ENCODE measurements at places on chromosomes 7 and 10. TPM values are rescaled to one million over a fixed set of nuclear protein-coding genes. Genes with fewer than 3 reads are reported as not detected.

TLX1 gene
- total RNA-seq = not detected

COA1 gene
- total RNA-seq = 41.6 TPM

ATG9B gene
- total RNA-seq = 0.26 TPM

GHITM gene
- 431 TPM for total RNA-seq

LIPM gene
- total RNA-seq = not detected

NODAL gene
- not detected for total RNA-seq

TMEM209 gene
- total RNA-seq = 9.5 TPM

DNA sequence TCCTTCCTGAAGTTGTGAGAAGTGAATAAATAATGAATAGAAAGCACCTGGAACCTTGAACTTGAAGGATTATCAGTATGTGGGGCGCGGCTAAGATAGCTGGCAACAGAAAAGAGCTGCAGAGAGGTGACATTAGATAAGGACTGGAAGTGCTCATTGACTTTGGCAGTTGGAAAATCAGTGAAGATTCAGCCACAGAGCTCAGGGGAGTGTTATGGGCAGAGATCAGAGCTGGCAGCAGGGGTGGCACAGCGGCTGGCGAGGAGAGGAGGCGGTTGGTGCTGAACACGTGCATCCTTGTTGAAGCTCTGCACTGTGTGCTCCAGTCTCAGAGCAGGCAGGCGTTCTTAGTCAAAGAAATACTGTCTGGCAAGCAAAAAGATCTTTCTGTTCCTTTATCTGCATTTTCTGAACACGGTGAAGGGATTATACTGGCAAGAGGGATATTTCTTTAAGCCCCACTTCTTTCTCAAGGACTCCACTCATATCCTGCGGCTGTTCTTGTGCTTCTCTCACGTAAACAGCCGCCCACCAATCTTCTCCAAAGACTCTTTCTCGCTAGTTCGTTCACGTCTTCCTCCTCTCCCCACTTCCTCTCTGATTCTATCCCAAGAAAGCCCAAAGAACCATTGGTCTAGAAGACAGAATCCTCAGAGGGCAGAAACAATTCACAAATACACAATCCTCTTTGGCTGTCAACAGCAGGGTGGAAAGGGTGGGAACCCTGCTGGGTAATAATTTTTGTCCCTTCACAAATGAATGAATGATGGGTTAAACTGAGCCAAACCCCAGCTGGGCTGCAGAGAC, 38.6 kb upstream of the ADD3 start:
- DNase-seq = no peak

DNA sequence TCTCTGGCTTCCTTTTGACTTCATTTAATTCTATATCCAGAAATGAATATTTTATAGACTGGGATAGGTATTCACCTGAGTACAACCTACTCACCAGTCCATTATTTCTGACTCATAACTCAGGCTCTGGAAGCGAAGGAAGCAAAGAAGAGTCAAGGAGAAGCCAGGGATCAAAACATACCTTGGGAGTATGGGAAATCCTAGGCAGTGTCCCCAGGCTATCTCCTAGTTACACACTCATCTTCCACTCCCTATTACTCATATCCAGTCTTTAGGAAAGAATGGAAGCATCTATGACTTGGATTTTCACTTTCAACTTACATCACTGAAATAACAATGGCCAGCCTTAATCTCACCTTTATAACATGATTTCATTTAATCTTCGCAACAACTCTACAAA, 40.9 kb upstream of the ELAPOR2 start:
- DNase-seq = peak; percentile 95

GRCh38 chr7:158759749-158760444, 55.3 kb upstream of the NCAPG2 start:
- DNase-seq = no peak

GRCh38 chr10:89120931-89121763, 86.0 kb downstream of the CH25H start:
- no peak for DNase-seq

DNA sequence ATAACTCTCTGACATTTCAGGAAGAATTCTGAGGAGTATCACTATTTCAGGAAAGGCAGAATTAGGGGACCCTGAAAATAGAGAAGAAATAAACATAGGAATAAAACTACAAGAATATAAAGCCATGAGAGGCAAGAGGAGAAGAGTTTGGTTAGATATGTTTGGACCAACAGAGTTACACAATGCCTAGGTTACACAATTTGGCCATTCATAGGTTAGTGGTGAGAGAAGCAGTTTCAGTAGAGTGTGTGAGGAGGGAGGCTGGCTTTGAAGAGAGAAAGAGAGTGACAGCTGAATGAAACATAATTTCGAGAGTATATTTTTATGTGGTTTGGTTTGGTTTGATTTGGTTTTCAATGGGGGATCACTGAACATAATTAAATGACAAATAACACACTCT, 783.2 kb upstream of the LRRN3 start:
- no peak for DNase-seq

GRCh38 chr7:33300742-33301141, 171.4 kb downstream of the BBS9 start:
- no peak for DNase-seq

GRCh38 chr10:42941790-42942189, 135.1 kb upstream of the RET start:
- DNase-seq = no peak

DNA sequence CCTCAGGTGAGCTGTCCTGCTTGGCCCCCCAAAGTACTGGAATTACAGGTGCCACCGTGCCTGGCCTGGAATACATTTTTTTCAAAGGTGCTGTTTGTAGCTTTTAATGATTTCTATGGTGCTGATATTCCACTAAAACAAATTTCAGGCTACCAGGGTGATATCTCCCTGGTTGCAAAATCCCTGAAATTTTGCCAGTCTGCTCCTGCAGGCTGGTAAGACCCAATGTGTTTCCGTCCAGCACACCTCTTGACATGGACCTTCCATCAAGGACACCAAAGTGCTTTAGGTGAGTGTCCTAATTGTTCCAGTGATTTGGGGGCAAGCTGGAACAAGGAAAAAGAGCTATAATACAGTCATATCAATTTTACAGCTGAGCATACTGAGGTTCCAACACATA, 69.8 kb upstream of the KMT2C start:
- DNase-seq = no peak

DNA sequence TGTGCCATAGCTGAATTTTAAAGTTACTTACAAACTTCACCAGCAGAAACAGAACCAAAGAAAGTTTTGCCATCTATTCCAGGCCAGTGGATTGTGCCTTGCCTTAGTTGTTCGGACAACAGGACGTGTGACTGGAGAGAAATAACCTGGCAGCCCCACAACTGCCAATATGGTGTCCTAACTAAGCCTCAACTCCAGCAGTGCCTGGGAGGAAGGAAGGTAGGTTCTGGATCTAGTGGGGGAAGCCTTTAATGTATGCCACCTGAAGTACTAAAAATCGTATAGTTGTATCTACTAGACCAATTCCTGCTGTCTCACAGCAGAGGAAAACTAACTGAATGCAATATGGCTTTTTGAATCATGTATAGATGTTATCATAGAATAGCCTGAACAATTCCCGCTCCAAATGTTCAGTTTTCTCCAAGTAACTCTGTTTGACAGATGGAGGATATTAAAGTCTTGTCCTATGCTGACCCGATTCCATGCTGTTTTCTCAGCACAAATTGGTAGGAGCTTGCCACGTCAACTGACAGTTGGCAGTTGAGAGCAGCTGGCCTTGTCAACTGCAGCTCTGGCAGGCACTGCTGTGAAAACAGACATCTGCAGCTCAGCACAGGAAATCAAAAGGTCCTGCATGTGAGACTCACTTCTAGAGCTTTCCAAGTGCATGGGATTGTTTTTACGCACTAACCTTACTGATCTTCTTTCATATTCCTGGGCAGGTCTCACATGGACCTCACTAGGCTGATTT, 84.5 kb upstream of the WNT16 start:
- no peak for DNase-seq

DNA sequence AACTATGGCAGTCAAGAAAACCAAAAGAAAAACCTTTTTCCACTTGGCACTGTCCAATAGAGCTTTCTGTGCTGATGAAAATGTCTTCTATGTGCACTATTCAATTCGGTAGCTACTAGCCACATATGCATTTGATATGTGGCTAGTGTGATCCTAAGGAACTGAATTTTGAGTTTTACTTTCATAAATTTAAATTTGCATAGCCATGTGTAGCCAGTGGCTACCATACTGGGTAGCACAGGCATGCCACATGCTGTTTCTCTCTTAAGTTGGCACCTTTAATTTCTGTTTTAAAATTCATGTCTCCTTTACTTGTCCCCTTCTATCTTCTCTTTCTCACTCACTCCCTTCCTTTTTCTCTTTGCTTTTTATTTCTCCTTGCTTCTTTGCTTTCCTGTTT, 455.7 kb downstream of the AUTS2 start:
- no peak for DNase-seq

DNA sequence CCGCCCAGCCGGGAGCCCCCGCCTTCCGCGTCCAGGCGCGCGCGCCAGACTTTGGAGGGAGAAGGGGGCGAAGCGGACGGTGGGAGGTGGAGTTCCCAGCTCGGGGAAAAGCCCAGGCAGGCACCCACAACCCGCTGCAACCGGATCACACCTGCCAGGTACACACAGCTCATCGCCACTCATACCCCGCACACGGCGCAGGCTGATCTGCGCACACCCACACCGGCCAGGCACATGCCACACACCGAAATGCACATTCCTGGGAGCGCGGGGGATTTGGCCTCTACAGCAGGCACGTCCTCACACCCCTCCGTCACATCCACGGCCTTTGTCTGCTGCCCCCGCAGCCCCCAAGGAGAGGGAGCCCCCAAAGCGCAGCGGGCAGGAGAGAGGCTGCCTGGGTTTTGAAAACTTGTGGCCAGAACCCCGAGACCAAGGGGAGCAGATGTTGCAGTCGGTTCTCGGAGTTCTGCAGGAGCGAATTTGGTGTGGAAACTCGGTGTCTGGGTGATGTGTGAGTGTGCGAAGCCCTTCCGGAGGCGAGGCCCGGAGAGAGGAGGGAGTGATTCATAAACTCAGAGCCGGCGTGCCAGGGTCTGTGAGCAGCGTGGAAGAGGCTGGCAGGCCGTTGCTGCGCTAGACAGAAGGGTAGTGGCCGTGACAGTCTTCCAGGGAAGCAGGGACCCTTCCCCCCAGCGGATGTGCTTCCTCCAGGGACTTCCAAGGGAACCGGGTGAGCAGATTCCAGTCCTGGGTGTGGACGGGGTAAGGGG, 734 bp downstream of the CHST3 start:
- peak; percentile 69 for DNase-seq

DNA sequence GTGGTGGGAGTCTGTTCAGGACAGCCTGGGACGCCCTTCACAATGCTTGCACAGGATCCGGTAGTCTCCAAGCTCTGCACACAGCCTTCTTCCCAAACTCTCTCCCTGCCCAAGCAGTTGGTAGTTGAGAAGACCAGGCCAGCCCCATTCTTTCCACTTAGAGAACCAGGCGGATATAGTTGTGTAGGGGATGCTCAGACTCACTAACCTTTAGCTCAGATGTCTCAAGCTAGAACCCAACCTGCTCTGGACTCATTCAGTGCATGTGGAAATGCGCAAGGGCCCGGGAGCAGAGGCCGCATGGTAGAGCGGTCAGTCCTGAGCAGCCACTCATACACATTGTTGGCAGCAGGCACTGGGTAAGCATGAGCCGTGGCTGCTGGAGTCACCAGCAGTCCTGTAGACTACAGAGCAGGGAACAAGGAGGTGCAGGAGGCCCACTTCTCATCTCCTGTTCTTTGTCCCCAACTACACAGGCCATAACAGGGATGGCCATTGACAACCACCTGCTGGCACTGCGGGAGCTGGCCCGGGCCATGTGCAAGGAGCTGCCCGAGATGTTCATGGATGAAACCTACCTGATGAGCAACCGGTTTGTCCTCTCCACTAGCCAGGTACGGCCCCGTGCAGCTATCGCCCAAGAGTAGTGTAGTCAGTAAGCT, 17.2 kb upstream of the C10orf53 start:
- no peak for DNase-seq
